Osteoblast (primary cell): ENCODE measurements at places on chromosomes 3 and 15. TPM values are rescaled to one million over a fixed set of nuclear protein-coding genes. Genes with fewer than 3 reads are reported as not detected.

Gene LYSMD4
- 8.7 and 11.2 TPM in 2 replicates for total RNA-seq

Gene GUCA1C
- not detected in 2 replicates for total RNA-seq

Gene SPINT1
- 0.72 and 0.88 TPM in 2 replicates for total RNA-seq

Gene UROC1
- not detected in 2 replicates for total RNA-seq

Gene NRG4
- not detected in 2 replicates for total RNA-seq

Gene HHLA2
- not detected in 2 replicates for total RNA-seq

Gene ERC2
- 0.36 TPM in 1 of 2 replicates, not detected in the other for total RNA-seq

Gene CPN2
- under 0.01 and 0.29 TPM in 2 replicates for total RNA-seq

Gene SEMA3B
- total RNA-seq = 5.9 and 10.1 TPM in 2 replicates

Gene AHSG
- not detected in 2 replicates for total RNA-seq

Gene EPHB1
- total RNA-seq = 0.36 and 1.5 TPM in 2 replicates

DNA sequence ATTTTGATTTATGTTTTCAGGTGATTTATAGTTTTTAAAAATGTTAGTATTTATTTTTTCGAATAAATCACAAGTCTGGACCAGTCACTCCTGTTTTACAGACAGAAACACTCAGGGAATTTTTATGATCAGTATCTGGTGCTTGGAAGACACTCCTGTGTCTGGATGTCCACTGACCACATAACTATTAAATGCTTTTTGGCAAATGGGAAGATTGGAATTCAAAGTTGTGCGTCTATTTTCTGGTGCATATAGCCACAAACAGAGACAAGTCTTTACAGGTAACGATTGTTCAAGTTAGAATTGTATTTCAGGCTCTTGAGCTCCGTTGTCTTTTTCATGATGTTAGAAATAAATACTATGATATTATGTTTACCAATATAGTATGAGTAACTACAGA lies 12.2 kb downstream of the CP start:
- DNase-seq = no peak

- no peak for DNase-seq
These were observed 510.6 kb upstream of the SGO1 start for GRCh38 chr3:20696388-20697150.

GRCh38 chr3:100403362-100404249 lies 2.3 kb downstream of the LNP1 start:
- DNase-seq = no peak

DNA sequence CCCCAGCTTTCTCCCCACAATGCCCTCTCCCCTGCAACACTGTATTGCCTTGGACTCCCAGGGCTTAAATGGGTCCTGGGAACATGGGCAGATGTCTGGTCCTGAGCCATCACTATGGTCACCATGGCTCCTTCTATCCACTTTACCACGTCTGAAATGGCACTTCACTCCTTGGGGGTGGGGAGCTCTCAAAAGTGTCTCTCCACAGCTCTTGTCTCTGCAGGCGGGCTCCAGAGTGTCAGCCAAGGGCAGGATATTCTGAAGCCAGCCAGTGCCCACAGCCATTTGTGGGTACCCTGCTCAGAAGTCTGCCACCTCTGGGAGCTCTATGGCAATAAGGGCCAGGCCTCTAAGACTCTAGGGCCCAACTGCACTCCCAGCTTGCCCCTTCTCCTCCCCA lies 163.9 kb downstream of the PPM1L start:
- DNase-seq = no peak

- DNase-seq = no peak
These were observed 161.3 kb upstream of the SLC2A2 start for GRCh38 chr3:171187706-171188290.

GRCh38 chr3:191047930-191048329 lies 151.1 kb upstream of the OSTN start:
- DNase-seq = no peak

GRCh38 chr3:158631981-158632380 lies 12.3 kb upstream of the GFM1 start:
- DNase-seq = no peak

DNA sequence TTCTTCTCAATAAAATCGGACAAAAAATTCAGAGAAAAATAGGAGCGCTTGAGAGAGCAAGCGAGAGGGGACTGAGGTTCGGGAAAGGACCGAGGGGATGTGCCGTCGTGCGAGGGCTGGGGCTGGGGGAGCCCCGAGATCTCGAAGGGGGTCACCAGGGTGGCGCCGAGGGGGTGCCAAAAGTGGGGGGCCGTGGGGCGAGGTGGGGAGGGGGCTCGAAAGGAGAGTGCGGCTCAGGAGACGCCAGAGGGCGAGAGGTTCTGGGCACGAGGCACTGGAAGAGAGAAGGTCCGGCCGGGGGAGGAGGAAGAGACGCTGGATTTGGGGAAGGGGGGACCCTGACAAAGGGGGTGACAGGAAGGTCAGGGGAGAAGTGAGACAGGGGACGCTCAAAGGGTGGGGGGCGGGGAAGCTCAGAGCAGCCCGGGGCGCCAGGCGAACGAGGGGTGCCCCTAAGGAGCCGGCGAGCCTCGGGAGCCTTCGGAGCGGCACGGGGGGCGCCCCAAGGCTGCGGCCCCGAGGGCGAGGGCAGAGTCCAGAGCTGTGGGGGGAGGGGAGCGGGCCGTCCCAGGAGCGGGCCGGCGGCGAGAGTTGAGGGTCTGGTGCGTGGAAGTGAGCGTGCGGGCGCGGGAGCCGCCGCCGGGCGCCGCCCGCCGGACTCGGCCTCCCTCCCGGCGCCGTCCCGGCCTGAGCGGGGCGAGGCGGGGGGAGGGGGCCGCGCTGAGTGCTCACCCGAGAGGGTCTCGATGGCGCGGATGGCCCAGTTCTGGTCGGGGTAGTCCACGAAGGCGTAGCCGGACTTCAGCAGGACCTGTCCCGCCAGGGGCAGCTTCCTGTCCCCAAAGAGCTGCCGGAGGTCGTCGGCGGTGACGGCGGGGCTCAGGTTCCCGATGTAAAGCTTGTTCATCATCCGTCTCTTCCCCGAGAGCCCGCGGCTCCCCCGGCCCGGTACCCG lies 514 bp downstream of the IGF2BP2 start:
- peak; percentile 92 for DNase-seq

GRCh38 chr15:68151277-68151676 lies 53.9 kb downstream of the CALML4 start:
- no peak for DNase-seq

DNA sequence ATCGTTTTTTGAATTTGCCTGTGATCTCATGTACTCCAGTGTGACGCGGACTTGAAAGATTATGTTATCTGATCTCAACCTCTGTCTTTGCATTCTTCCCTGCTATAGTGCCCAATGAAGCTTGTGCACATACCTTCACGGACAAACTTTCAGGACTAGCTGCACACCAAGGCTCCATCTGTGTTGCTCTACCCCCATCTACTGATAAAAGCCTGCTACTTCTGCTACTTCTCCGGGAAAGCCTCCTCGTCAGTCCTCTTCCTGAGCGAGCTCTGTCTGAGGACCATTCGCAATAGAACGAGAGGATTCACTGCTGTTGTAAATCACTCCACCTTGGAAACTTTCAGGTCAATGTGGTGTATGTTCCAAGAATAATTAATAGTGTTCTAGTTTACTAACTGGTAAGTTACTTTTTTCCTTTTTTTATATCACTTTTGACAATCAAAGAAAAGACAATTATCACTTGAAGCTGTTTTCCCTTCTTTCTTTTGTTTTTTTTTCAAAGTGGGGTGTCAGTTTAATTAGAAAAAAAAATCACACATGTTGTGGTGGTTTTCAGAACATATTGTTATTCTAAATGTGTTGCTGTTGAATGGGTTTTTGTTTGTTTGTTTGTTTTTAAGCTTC lies 217.6 kb downstream of the ARRDC4 start:
- DNase-seq = no peak

GRCh38 chr3:26838026-26838425 lies 215.5 kb downstream of the LRRC3B start:
- DNase-seq = no peak

DNA sequence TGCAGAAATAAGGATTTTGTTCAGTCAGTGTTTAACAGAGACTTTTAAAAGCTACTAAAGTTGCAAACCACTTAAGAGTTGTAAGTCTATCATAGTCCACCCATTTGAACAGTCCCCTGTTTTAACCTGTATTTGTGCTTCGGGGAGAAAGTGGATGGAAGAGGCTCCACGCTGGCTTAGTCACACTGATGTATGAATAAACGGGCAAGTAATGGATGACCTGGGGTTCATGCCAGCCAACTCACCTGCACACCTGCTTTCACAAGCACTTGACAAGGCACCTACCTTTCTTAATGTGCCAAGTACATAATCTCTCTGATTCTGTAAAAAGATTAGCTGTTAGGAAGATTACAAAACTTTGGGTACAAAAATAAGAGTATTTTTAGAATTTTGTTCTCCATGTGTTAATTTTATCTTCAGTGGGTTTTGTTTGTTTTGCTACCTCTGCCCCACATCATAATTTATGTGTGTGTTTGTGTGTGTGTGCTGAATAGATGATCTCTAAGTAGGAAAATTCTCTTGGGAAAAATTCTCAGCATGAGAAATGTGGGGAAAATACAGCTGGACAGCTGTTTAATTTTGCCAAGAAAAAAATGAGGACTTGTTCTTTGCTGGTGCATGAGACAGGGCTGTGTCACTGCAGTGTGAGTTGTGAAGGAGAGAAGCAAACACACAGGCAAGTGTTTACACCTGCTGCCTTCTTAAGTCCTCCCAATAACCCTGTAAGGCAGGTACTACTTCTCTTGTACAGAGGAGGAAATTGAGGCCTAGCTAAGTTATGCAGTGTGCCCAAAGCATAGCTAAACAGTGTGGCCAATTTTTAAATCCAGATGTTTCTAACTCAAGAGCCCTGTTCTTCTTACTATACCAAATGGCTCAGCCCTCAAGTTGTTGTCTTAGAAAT lies 181.2 kb upstream of the IL12A start:
- no peak for DNase-seq

DNA sequence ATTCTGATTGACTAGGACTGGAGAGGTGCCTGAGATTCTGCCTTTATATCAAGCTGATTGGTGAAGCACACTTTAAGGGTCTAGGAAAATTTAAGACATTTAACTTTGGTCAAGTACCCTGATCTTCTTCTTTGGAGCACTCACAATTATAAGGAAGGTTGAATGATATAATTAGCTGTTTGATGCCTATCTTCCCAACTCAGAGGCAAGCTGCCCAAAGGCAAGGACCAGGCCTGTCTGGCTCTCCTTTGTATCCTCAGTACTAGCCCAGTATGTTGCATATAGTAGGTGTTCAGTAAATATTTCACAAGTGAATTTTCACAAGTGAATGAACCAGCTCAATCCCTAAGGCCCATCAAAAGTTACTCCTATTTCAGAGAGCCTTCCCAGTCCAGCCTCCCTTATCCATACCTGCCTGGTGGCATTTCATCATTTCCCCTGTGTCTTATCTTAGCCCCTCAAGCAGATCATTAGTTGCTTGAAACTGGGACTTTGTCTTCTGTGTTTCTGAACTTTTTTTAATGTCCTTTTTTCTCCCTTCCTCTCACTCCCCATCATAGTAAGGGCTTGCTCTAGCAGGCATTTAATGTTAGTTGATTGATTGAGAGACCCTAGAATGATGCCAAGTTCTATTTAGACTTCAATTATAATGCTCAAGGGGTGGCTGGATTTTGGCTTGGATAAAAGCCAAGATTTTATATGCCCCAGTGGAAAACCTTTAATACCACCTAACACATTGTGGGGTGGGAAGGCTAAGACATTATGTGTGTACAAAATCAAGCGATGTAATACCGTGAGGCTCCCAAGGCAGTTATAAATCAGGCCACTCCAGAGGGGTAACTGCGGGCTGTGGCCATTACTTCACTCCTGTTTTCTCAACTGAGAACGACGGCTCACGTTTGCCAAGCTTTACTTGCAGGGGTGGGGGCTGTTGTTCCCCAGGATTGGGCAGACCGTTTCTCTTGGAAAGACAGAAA lies 43.2 kb upstream of the BOC start:
- no peak for DNase-seq

DNA sequence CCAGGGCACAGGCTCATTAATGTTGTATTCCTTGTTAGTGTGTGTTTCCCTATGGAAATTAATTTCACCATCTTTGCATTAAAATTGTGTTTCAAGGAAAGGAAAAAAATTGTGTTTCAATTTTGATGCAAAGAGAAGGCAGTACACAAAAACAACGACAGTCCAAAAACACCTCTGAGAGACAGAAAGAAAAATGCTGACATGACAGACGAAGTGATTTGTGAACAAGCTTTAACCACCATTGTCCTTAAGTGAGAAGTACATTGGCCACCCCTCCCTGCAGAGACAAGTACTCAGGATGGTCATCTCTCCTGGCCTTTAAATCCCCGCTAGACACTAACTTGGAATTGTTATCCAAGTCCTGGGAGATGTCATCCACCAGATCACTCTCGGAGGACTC lies 50.2 kb upstream of the MTMR10 start:
- DNase-seq = no peak

GRCh38 chr3:61537366-61537765 lies 24.0 kb upstream of the PTPRG start:
- no peak for DNase-seq

DNA sequence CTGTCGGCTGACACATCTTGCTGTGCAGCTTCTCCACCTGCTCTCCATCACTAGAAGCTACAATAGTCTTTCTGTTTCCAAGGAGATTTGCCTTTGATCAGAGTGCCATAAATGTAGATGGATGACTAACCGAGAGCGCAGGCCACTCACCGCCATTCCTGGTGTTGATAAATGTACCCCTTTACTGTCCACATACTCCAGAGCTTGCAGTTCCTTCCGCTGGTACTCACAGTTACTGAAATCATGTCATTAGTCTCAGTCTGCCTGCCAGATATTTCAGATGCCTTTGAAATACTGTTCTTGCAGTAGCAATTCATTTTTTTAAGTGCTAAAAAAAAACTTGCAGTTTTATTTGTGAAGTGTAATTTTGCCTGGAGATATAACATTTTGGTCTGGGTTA lies 72.3 kb downstream of the BLM start:
- no peak for DNase-seq

GRCh38 chr15:60580650-60581376 lies 101.9 kb upstream of the ICE2 start:
- DNase-seq = no peak

- peak; percentile 50 for DNase-seq
These were observed 435.6 kb downstream of the MECOM start for GRCh38 chr3:169227911-169228310.

GRCh38 chr15:74664028-74664616 lies 31.7 kb downstream of the EDC3 start:
- DNase-seq = no peak

DNA sequence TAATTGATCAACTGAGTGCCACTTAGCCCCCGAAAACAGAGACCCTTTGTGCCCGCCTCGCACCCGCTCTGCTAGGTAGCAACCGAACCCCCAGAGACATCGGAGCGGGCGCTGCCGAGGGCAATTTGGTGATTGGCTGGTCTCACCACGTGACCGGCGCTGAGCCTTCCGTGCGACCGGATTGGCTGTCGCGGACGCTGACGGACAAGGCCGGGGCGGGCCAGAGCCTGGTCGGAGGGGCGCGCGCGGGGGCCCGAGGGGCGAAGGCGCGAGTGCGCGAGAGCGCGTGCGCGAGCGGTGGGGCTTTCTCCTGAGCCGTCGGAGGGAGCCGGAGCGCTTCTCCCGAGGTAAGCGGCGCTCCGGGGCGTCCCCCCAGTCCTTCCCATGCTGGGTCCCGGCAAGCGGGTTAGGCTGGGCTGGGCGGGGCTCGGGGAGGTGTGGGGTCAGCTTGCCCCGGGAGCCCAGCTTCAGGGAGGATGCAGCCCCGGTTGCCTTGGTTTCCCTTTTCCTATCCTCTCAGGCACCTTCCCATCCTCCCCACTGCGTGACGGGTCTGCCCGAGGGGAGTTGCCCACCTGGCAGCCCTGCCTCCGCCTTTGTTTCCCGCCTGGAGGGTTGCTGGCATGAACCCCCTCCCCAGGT lies at the start of gene TMEM108:
TSS of gene TMEM108 (plus strand) at position 303 of the 642 bp plus-strand sequence.
- peak; percentile 91 for DNase-seq
